Left lung (tissue), 14 donors: ENCODE measurements at places on chromosomes 2 and 18.

DNA sequence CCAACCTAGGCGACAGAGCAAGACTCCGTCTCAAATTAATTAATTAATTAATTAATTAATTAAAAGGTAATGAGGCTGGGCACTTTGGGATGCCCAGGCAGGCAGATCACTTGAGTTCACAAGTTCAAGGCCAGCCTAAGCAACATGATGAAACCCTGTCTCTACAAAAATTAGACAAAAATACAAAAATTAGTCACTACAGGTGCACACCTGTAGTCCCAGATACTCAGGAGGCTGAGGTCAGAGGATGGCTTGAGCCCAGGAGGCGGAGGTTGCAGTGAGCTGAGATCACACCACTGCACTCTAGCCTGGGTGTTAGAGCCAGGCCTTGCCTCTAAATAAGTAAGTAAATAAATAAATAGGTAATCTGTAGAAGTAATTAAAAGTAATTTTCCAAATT is 6.8 kb downstream of the SF3B1 start:
- no peak for DNase-seq

- DNase-seq, result no peak
Observed at GRCh38 chr2:152513681-152514080, 178.7 kb downstream of the FMNL2 start.

DNA sequence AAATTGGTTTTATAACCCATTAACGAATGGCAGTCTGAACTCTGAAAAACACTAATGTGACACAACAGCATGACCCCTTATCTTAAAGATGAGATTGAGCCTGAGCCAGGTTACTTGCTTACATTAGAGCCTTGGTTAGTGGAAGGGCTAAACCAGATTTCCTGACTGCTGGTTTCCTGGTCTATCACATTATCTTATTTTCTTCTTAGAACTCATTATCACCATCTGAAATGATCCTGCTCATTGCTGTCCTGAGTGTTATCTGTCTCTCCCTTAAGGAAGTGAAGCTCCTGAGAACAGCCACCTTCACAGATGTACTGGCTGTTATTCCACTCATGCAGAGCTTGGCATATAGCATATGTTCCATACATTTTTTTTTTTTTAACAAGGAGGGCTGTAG is 9.0 kb upstream of the NRP2 start:
- DNase-seq, result no peak

DNA sequence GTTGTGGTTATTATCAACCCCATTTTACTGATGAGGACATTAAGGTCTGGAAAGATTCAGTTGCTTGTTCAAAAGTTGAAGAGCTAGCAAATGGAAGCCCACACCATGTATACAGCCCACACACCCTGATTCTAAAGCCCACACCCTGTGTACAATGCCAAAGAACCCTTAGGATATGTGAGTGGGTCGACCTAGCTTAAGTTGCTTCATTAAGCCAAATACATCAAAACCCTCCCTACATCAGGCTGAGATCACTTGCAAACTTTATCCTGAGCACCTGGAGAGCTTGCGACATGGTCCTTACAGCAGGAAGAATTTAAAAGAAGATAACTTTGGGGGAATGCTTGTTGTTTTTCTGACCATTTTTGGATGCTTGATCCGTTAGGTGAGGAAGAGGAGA is 435 bp upstream of the ARHGAP25 start:
- DNase-seq, result no peak

DNA sequence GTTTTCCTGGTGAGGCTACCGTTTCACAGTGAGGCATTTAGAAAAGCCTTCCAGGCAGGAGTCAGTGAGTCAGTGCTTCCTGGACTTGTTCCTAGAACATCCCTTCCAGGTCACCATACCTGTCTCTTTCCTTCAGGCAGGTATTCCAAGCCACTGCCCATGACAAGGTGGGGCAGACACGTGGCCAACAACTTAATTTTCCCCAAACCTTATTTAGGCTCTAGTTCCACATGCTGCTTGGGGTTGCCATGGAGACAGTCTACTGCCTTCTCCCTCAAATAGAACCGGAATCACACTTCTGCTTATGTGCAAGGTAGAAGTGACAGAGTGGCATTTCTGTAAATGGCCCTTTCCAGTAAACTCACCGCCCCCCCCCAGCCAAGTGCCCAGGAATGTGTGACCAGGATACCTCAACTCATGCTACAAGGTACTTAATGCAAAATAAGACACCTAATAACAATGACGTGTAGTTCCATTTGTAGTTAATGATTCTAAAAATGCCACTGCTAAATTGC is 258.3 kb downstream of the PRKCE start:
- DNase-seq, result peak; percentile 66

DNA sequence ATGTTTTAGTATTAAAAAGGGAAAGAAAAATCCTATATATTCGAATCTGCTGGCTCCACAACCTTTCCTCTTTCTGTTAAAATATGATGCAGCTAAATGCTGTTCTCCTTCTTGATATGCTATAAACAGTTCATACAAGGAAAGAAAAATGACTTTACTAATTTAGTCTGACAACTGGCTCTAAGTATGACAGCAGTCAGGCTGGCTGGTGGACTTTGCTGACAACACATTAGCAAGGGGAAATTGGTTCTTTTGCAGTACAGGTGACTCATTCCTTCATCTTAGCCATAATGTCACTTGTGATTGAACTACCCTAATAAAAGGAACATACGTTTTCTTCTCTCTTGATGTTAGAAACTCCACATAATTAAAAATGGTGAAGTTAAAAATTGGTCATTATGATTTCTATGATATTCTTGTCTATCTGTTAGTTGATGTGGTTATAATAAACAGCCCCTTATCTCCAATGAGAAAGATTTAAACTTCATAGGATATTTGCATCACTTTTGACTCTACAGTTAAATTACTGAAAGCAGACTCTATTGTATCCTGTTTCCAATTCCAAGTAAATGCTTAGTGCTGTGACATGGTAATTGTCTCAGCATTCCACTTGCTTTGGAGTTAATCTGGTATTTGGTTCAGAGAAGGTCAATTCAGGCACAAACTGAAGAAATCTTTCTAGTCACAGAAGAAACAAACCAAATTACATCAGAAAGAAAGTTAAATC is 315.3 kb upstream of the GULP1 start:
- no peak for DNase-seq

- DNase-seq, result no peak
Observed at GRCh38 chr2:105243961-105244360, 2.4 kb downstream of the GPR45 start.

GRCh38 chr18:12296087-12296403 is 12.0 kb upstream of the TUBB6 start:
- DNase-seq, result no peak

DNA sequence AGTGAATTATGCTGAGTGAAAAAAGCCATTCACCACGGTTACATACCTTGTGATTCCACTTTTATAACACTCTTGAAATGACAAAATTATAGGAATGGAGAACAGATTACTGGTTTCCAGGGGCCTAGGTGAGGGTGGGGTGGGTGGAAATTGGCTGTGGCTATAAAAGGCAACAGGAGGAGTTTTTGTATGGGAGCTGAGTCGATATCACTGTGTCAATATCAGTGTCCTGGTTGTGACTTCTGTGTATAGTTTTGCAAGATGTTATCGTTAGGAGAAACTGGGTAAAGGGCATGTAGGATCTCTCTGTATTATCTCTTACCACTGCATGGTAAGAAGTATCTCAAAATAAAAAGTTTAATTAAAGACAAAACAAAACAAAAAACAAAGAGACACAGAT is 84.3 kb downstream of the EDAR start:
- no peak for DNase-seq

- DNase-seq, result no peak
Observed at GRCh38 chr2:95062242-95063085, 37.0 kb downstream of the MAL start.

- DNase-seq, result no peak
Observed at GRCh38 chr2:148560496-148560895, 84.1 kb upstream of the EPC2 start.

GRCh38 chr2:10501451-10501961 is 53.4 kb upstream of the ODC1 start:
- DNase-seq, result no peak

- no peak for DNase-seq
Observed at GRCh38 chr2:7819850-7820249, 862.0 kb upstream of the ID2 start.

- no peak for DNase-seq
Observed at GRCh38 chr2:168355121-168355520, 101.0 kb upstream of the CERS6 start.

GRCh38 chr2:64311948-64312621 is 141.9 kb upstream of the LGALSL start:
- no peak for DNase-seq

GRCh38 chr2:63614448-63614968 is 25.7 kb downstream of the MDH1 start:
- DNase-seq, result no peak

- DNase-seq, result no peak
Observed at GRCh38 chr2:65782186-65782585, 349.8 kb upstream of the SPRED2 start.

DNA sequence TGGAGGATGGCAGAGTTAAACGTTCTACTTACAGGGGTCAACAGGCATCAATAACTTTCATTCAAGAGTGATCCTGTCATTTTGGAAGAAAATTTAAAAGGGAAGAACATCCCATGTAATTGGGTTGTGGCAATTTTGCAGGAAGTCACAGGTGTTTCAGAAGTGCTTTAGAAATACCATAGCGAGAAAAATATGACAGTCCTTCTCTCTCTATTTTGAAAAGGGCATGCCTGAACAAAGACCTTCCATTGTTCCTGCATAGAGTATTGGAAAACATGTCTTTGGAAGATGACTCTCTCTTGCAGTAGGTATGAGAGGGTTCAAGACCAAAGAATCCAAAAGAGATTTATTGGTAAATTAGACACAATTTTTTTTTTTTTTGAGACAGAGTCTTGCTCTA is 81.8 kb upstream of the SERTAD2 start:
- no peak for DNase-seq

GRCh38 chr2:216405588-216405987 is 6.7 kb upstream of the SMARCAL1 start:
- DNase-seq, result no peak

GRCh38 chr18:45156946-45157345 is 458.3 kb upstream of the SLC14A2 start:
- peak; percentile 67 for DNase-seq

GRCh38 chr2:173802518-173802917 is 162.7 kb downstream of the SP3 start:
- no peak for DNase-seq

GRCh38 chr2:170669909-170670308 is 45.2 kb upstream of the SP5 start:
- DNase-seq, result no peak

GRCh38 chr2:88239781-88240180 is 69.6 kb downstream of the THNSL2 start:
- DNase-seq, result no peak

GRCh38 chr18:56575819-56576663 is 62.4 kb downstream of the TXNL1 start:
- peak; percentile 44 for DNase-seq

GRCh38 chr2:69495008-69495407 is 57.8 kb upstream of the NFU1 start:
- no peak for DNase-seq

- no peak for DNase-seq
Observed at GRCh38 chr2:111159641-111160040, 38.9 kb downstream of the BCL2L11 start.

GRCh38 chr18:37854396-37854795 is 288.8 kb upstream of the CELF4 start:
- DNase-seq, result no peak

DNA sequence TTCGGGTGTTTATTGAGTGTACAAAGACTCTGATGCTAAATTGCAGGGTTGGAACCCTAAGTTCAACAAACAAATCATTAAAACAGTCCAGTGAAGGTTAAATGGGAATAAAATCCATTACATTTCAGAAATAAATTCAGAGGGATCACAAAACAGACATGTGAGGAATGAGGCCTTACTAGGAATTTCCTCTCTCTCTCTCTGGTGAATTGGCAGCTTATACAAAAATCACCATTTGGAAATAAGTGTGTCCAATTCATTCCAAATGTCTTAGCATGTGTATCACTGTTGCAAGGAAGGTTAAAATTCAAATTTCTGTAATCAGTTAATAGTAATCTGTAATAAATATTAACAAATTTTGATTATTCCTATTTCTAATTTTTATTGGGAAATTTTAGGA is 228.6 kb upstream of the PXDN start:
- DNase-seq, result no peak

DNA sequence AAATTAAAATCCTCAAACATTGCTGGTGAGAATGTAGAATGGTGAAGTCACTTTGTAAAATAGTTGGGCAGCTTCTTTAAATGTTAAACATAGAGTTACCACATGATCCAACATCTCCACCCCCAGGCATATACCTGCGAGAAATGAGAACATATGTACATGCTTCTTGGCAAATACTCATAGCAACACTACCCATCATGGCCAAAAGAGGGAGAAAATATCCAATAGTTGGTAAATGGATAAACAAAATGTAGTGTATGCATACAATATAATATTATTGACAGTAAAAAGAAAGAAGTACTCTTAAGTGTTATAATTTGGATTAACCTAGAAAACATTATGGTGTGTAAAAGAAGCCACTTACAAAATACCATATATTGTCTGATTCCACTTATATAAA is 185.9 kb downstream of the CDH7 start:
- DNase-seq, result no peak

DNA sequence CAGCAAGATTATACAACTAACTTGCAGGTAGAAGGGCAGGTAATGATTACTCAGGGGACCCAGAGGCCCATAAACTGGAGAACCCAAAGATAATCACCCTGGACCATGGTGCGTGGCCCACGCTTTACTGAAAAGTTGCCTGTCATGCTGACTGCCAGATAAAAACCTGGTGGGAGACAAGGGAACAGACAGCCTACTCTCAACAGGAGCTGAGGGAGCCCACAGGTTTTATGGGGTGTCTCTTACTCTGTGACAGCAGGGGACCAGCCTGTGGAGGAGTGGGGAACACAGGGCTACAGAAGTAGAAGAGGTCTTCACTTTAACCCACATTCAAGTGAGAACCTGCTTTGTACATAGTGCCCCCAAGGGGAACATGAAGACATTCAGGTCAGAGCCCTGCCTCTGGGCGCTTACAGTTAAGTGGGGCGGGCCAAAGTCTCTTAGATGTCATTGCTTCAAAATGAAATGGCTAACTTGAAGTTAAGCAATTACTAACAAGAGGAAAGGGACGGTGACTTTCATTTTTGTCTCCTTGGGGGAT is 60.4 kb downstream of the DHRS9 start:
- DNase-seq, result no peak

DNA sequence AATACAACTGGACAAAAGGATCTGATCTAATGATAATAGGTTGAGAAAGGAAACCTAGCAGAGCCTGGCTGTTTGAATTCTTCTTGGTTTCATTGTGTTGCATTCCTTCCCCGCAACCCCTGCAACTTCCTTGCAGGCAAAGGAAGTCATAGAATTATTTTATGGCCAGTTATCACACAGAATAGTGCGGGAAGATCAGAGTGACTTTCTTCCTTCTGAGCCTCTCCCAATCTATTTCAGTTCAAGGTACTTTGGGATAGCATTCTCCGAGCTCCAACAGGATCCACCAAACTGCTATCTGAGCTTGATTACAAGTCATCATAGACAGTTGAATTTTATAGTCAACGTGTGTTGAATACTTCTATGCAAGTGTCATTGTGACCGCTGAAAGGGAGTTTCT is 441.1 kb downstream of the DCC start:
- DNase-seq, result no peak
